Esophagus squamous epithelium (tissue), 5 donors: ENCODE measurements at places on chromosomes 12 and 14.

GRCh38 chr14:88933191-88933590 is 108.7 kb downstream of the TTC8 start:
- no peak for DNase-seq

- no peak for DNase-seq
Measured at GRCh38 chr12:70366581-70367257, 629 bp downstream of the KCNMB4 start.

DNA sequence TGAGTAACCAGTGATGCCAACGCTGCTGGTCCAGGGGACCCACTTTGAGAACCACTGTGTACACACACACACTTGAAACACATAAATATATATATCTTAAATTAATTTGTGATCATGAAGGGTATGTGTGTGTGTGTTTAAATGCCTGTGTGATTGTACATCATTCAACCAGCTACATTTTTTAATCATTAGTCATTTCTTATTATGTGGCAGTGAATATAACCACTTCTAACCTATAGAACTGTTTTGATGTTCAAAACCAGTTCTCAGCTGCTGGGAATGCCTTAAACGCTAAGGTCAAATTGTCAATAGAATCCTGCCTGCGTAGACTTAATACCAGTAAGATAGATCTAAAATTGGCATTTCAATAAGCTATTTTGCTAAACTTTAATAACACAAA is 330.0 kb downstream of the SYT1 start:
- no peak for DNase-seq

GRCh38 chr12:107864235-107864634 is 89.7 kb downstream of the ASCL4 start:
- no peak for DNase-seq

DNA sequence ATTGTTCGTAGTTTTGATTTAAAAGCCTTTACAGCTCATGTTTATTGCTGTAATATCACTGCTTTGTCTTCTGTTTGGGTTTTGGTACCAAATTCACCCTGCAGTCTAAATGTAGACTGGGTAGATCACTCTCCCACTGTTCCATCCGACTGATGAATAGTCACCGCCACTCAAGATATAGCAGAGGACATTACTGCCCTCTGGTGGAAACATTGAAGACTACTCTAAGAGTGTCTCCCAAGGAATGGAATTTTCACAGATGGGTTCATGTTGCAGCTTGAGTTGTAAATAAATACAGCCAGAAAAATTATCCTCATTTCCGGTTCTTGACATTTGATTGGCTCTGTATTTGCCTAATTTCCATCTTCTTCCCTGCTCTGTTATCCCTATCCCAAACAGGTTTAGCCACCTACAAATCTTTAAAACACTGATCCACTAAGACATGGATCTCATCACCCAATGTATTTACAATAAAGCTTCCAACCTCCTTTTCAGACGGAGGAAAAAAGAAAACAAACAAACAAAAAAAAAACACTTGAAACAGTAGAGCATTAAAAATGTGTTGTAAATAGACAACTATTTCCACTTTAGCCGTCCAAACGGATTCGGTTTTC is 198.3 kb upstream of the CPNE8 start:
- DNase-seq = no peak

DNA sequence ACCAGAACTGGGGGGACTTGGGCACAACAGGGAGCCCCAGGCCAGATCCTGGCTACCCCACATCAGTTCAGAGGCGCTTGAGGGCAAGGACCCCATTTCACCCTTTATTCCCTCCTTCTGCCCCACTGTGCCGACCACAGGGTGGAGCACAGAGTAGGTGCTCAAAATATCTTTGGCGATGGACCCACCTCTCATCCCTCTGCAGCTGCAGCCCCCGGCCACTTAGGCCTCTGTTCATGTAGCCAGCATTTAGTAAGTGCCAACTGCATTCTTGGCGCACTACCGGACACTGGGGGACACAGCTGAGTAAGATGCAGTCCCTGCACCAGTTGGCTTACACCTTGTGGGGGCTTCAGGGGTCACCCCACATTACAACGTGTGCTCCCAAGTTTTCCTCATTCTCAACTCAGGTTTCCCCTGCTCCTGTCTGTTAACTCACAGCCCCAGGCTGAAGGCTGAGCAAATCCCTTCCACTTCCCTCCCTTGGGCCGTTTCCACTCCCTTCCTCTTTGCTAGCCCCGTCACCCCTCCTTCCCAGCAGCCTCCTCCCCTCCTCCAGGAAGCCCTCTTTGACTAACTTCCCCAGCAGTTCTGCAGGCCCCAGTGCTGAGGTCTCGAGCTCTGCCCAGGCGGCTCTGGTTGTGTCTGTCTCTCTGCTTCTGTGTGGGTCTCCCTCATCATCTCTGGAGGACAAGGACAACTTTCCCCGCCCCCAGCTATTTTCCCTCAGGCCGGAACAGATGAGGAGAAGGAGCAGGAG is 26.5 kb downstream of the KRT80 start:
- DNase-seq = no peak

GRCh38 chr12:11678781-11679180 is 29.3 kb downstream of the ETV6 start:
- DNase-seq = no peak

- no peak for DNase-seq
Measured at GRCh38 chr12:55654511-55655214, 18.0 kb downstream of the OR10P1 start.

GRCh38 chr12:59304077-59304721 is 291.6 kb upstream of the SLC16A7 start:
- DNase-seq = no peak

DNA sequence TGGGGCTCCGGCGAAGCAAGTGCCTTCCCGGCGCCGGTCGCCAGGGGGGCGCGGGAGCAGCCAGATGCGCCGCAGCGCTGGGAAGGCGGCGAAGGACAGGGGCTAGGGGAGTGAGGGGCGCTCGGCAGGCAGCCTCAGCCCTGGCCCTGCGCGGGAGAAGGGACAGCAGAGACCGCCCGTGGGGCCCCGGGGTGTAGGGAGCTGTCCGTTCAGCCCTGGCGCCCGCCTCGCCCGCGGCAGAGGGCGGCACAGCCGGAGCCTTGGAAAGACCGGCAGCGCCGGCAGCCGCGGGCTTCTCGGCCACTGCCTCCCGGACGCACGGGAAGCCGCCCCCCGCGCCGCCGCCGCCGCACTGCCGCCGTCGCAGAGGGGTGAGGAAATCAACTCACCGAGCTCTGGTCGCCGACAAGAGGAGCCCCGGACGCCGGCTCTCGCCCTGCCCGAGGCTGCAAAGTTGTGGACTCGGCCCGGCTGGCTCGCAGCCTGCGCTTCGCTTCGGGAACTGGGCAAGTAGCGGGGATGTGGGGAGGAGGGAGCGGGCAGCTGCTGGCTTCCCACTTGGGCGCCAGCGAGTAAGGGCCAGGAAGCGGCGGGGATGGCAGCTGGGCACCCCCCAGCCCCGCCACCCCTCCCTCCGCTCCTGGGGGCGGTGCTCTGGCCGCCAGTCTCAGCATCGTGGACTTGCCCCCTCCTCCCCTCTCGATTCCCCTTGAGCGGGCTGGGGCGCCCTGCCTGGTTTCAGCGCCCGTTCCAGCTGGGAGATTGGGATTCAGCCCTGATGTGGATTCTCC is at the start of gene ZDHHC22:
TSS of gene ZDHHC22 (minus strand) at position 578 of the 791 bp plus-strand sequence. CDS start 2,053 bp downstream, outside the sequence.
- no peak for DNase-seq

DNA sequence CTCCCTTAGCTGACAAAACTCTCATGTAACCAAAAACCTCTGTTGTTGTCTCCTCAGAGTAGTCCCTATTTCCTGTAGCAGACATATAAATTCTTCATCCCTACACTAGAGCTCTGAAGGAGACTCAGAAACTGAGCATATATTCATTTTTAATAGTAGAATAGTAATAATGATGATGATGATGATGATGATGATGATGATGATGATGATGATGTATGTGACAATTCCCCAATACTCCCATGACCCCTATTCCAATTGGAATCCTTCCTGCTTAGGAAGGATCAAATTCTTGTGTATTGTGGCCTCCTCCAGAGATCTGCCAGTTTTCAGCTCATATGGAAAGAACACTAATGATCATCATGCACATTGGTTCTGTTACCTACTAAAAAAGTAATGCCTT is 26.7 kb downstream of the RASSF9 start:
- no peak for DNase-seq

DNA sequence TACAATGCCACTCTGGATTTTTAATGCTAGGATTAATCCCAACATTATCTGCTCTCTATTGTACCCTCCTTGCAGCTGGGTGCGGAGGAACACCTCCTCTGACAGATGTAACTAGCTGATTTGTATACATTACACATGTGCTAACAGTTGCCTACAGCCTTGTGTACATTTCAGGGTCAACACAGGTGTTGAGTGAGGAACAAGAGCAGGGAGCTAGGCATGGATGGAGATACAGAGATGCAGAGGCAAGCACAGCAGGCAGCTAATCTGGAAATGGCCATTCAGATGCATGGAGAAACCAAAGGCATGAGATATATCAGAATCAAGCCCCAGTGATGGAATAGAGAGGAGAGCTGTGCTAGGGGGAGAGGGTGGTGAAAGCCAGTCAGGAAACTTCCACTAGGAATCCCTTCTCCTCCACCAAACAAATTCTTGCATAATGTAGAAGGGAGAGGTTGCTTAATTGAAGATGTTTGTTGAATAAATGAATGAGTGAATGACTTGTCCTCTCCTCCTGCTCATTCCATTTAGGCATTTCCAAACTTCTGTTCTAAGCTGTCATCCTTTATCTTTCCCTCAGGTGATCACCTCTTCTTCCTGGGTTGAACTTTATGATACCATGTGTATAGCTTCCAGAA is 313.2 kb downstream of the ATP23 start:
- no peak for DNase-seq

GRCh38 chr12:116659771-116660481 is 77.9 kb downstream of the SPRING1 start:
- DNase-seq = no peak

DNA sequence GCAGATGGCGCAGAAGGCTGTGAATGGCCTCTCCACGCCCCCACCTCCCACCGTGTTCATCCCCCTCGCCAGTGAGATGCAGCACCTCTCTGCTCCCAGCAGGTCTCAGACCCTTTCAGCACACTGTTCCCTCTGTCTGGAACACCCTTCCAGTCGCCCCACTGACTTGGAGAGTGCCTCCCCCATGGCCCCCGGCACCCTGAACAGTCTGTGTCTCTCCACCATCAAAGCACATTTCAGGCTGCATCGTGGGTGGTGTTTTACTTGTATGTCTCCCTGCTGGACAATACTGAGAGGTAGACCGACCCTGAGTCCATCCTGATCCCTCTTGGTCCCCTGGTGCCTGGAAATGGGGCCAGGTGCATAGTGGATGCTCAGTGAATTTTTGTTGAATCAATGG is 34.9 kb downstream of the CACNA2D4 start:
- DNase-seq = no peak

- no peak for DNase-seq
Measured at GRCh38 chr12:32230613-32230993, 124.0 kb downstream of the BICD1 start.

DNA sequence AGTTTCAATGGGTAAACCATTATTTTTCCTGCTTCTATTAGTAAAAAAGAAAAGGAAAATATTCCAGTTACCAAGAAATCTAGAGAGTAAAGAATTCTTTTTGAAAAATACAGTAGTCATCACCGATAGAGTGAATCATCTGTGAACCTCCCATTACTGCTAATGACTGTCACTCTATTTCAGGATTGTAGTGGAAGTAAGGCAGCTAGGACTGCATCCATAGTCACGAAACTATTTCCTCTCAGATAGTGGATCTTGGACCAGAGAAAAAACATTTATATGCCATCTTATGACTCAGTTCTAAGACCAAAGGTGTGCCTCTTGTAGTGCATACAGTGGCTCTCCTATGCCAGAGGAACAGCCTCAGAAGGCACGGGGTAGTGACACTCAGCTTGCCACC is 173.9 kb upstream of the PLEKHA5 start:
- no peak for DNase-seq

DNA sequence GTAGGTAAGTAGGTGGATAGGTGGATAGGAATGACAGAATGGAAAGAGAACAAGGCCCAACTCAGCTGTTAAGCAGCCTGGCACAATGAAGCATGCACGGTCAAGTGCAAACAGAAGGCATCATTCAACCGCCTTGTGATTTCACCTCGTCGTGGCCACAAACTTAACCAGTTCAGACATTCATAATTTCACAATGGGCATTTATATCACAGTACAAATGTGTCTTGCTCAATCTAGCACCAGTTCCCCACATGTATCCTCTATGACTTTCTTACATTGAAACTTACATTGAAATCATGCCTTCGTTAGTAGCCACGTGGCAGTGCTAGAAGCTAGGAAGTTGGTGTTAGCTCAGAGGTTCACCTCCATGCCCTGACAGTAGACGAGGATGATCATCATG is 207.5 kb downstream of the ETV6 start:
- DNase-seq = no peak

DNA sequence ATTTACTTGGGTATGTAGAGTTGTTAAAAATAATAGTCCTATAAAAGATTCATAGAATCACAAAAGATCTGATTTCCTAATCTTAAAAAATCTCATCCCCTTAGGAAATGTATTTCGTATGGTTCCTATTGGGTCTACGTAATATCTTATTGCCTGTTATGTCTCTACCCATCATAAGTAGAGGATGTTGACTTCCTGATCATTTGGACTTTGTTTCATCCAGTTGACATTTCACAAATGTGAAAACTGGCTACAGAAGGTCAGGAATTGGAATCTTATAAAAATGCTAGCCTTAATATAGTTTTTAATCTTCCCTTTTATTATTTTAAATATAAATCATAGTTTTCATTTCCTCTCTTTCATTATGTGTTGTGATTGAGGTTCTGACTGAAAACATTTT is 45.2 kb downstream of the TDP1 start:
- DNase-seq = no peak

GRCh38 chr12:130460611-130461446 is 123.1 kb downstream of the PIWIL1 start:
- DNase-seq = no peak

- DNase-seq = no peak
Measured at GRCh38 chr12:54865683-54866324, 11.5 kb downstream of the MUCL1 start.

DNA sequence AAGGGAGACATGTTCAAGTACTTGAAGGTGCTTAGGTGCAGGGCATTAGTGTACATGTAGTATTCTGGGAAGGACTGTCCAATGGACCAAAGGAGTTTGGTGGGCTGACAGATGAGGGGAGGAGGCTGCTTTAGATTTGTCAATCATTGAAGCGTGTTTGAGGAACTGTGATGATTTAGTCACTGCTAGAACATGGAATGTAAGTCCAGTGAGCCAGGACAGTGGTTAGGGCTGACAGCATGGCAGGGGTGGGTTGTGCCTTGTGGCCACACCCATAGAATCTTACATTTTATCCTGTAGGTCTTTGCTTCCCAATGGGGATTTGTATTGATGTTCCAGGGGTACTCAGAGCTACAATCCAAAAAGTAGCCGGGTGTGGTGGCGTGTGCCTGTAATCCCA is 24.6 kb downstream of the DIP2B start:
- DNase-seq = no peak

- no peak for DNase-seq
Measured at GRCh38 chr12:43284486-43285158, 267.4 kb downstream of the ADAMTS20 start.

- no peak for DNase-seq
Measured at GRCh38 chr12:124307556-124307825, 12.6 kb downstream of the RFLNA start.
